ENCODE measurements at places on chromosomes 2 and 18. TPM values are rescaled to one million over a fixed set of nuclear protein-coding genes. Genes with fewer than 3 reads are reported as not detected.

DNA sequence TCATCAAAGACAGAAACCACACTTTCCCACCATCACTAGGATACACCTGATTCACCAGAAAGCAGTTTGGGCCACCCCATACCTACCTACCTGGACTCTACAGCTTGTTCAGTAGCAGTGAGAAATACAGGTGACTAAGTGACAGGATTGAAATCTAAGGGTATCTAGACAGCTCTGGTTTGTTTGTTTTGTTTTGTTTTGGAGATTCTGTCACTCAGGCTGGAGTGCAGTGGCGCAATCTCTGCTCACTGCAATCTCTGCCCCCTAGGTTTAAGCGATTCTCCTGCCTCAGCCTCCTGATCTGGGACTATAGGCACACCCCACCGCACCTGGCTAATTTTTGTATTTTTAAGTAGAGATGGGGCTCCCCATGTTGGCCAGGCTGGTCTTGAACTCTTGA, 3.1 kb downstream of the TTC21B start:
- DNase-seq = no peak

The RNF152 gene
- polyA plus RNA-seq = 5.2 TPM

DNA sequence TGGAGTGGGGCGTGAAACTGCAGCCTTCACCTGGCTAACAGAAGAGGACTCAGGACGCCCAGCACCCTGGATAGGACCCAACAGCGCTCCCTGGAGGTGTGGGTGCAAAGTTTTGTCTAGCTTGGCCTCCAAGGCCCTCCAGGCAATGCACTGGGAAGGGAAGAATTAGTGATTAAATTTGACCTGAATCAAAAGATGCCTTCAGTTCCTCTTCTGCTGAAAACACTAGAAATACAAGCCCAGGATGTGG, 779 bp upstream of the TRIB2 start:
- no peak for DNase-seq

The NYAP2 gene
- polyA plus RNA-seq = 0.34 TPM

The LIPG gene
- polyA plus RNA-seq = 4.4 TPM

The ZNF2 gene
- polyA plus RNA-seq = 4.9 TPM

- DNase-seq = peak; percentile 13
Measured at GRCh38 chr18:36335476-36336279, 38.2 kb downstream of the FHOD3 start.

The NEUROD1 gene
- not detected for polyA plus RNA-seq

GRCh38 chr2:121200419-121201315, 84.3 kb downstream of the TFCP2L1 start:
- DNase-seq = no peak

DNA sequence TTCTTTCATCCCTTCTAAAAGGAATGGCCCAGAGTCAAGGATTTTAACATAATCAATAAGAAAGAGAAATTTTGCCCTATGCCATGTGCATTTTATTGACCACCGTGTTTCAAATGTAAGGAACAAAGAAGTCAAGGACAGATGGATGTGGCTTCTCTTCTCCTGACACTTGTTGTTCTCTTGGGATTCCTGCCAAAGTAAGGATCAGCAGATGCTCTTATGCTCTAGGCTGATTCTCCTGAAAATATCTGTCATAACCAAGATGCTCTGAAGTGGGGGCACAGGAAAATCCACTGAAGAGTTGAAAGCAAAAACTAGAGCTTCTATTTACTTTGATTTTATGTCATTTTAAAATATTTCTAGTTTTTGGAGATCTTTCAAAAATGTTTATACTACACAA, 72.9 kb upstream of the SYT4 start:
- no peak for DNase-seq

- no peak for DNase-seq
Measured at GRCh38 chr2:133733901-133734255, 165.6 kb upstream of the NCKAP5 start.

DNA sequence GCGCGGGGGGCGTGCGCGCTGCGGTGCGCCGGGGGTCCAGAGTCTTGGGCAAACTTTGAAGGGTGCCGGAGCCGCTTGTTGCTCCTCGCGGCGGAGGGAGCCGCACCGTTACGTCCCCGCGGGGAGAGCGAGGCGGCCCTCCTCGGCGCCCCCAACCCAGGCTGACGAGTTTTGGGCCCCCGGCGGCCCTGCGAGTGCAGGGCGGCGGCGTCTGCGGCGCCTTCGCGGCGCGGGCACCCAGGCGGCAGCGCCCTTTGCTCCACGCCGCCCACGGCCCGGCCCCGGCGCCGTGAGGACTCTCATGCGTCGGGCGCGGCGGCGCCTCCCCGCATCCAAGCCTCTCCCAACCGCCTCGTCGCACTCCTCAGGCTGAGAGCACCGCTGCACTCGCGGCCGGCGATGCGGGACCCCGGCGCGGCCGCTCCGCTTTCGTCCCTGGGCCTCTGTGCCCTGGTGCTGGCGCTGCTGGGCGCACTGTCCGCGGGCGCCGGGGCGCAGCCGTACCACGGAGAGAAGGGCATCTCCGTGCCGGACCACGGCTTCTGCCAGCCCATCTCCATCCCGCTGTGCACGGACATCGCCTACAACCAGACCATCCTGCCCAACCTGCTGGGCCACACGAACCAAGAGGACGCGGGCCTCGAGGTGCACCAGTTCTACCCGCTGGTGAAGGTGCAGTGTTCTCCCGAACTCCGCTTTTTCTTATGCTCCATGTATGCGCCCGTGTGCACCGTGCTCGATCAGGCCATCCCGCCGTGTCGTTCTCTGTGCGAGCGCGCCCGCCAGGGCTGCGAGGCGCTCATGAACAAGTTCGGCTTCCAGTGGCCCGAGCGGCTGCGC, 814 bp downstream of the FZD7 start:
- no peak for DNase-seq

The RGPD3 gene
- polyA plus RNA-seq = 0.08 TPM

The PROKR1 gene
- polyA plus RNA-seq = 0.44 TPM

GRCh38 chr2:219625179-219625578, 2.3 kb upstream of the SLC4A3 start:
- no peak for DNase-seq

The MEP1B gene
- polyA plus RNA-seq = 0.11 TPM

DNA sequence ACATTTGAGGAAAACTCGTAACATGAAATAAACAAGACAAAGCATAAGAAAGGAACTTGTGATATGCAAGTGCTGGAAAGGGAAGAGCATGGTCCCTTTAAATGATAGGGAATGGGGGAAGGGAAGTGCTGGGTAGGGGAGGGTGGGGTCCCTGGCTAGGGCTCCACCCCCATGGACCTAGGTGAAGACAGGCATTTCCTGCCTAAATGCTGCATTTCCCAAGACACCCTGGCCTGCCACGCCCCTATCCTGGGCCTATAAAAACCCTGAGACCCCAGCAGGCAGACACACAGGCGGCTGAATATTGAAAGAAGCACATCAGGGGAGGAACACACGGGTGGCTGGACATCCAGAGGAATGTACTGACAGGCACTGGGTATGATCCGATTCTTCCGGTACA, 499.9 kb downstream of the ZEB2 start:
- no peak for DNase-seq

- no peak for DNase-seq
Measured at GRCh38 chr2:142472382-142472781, 341.6 kb upstream of the LRP1B start.

The ABHD1 gene
- polyA plus RNA-seq = 0.49 TPM

DNA sequence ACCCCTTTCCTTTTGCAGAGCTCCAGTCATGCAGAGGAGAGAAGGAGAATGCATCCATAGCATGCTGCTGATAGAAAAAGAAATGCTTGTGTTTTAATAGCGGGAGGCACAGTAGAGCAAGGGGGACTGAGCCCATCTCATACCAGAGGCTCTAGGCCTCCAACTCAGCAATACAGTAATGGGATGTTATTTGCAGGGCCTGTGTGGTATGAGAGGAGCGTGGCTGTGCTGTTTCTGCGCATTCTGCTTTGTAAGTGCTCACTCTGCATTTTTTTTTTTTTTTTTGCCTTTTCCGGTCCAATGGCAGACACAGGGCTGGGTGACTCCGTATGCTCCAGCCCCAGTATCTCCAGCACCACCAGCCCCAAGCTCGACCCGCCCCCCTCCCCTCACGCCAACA, 200.0 kb downstream of the GBX2 start:
- DNase-seq = no peak

- DNase-seq = no peak
Measured at GRCh38 chr2:26723991-26724750, 31.6 kb downstream of the KCNK3 start.

The PTPRN gene
- polyA plus RNA-seq = 0.13 TPM

The RNF144A gene
- polyA plus RNA-seq = 20.7 TPM

DNA sequence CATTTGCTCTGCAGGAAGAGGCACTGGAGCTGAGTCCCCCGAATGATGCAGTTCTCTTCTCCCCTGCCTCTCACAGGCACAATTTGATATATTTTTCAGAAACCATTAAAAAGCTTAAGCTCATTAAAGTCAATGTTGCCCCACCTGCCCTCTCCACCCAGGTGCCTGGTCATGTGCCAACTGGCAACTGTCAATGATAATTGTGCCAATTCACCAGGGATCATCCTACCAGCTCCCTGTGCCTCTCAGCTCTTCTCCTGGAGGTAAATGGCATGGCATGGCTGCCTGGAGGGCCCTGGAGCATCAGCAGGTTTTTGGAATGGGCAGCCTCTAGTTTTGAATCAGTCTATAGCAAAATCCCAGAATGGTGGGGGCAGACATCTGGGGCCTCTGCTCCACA, 279.6 kb upstream of the ID2 start:
- no peak for DNase-seq
